NCI-H2029 treated with DMSO at 0.1 percent for 48 hours (cell line): ENCODE measurements at places on chromosomes 3 and 15.
A peak's percentile ranks its signal among the peaks of the same experiment; 100 is the strongest.

GRCh38 chr15:99450896-99451358 lies 114.9 kb upstream of the MEF2A start:
- DNase-seq = no peak

DNA sequence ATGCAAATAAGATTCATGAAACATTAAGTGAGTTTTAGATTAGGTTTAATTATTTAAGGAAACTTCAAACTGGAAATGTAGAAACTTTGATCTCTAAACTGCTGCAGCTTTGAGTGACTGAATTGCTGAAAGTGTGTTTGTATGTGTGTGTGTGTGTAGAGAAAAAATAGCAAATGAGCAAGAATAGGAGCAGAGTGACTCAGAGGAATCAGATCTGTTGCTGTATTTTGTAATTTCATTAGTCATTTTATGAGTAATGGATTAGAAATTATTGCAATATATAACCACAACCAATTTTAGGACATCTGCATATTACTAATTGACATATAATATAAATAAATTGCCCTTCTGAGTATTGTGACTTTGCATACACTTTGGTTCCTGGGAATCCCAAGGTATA lies 52.8 kb upstream of the SLC9A9 start:
- DNase-seq = no peak

DNA sequence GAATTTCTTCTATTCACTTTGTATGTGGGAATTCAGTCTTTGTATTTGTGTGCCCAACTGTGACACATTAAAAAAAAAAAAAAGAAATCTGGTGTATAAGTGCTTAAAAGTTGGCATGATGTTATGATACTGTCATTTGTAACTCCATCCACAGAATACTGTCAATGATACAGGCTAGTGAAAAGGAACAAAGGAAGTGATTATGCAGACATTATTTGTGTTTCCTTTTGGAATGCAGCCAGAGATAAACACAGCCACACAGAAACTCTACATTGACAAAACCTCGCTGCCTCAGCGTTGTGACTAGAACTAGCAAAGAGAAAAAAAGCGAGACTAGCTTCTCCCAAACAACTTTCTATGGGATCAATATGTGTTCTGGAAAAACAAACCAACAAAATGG lies 519.2 kb upstream of the AGTR1 start:
- DNase-seq = peak; percentile 86

DNA sequence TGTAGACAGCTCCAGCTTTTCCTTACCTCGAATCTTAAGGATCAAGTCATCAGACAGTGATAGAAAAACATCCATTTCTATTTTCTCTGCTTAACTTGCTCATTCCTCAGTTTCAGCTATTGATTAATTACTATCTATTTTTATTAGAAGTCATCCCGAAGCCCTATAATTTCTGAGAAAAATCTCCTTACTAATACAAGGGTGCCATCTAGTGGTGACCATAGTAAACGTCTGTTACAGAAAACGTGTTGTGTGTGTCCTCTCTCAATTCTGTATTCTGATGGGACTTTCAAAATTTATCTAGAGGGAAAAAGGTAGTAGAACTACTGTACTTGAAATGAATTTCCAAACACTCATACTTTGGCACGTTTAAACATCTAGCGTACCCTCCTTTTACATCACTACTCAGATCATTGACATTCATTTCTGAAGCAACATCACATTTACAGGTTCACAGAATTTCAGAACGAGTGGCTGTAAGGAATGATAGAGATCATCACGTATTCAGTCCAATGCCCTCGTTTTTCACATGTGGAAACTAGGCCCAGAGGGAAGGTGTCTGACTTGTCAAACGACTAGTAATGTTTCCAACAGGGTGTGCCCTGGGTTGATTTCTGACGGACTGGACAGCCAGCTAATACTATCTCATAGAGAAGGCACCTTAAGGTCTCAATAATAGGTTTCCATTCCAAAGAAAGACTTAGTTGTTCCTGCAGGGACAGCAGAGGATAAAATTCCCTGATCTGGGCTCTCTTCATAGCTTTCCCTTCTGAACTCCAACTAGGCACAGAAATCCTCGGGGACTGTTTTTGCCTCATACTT lies 25.6 kb downstream of the HACD2 start:
- peak; percentile 55 for DNase-seq

DNA sequence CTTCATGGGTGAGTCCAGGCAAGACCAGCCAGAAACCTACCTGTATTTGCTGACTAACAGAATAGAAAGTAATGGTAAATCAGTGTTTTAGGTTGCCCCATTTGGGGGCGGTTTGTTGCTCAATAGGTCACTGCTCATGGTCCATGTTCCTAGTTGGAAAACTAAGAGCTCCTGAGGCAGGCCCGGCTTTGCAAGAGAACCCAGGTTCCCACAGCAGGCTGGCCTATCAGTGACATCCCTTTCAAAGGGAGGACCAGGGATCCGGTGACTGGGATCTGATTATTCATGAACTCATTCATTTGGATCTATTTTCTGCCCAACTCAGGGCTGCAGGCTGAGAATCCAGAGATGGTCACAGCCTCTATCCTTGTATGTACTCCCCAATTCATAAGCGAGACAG lies 163.9 kb downstream of the WNT7A start:
- no peak for DNase-seq

- DNase-seq = no peak
Measured at GRCh38 chr15:38228618-38229017, 24.0 kb upstream of the SPRED1 start.

- DNase-seq = peak; percentile 46
Measured at GRCh38 chr3:9349321-9350117, 13.3 kb upstream of the THUMPD3 start.

DNA sequence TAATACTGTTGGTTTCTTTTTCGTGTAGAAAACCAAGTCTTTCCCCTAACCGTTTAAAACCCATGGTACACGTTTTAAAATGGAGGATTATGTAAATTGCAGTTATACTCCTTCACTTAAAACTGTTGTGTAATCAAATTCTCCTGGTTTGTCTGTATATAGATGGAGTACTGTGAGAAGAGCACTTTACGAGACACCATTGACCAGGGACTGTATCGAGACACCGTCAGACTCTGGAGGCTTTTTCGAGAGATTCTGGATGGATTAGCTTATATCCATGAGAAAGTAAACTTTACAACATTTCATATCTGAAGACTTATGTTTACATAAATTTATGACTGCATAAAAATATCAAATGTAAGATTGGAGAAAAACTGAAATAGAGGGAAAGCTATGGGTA lies 51.2 kb downstream of the SRP14 start:
- no peak for DNase-seq

DNA sequence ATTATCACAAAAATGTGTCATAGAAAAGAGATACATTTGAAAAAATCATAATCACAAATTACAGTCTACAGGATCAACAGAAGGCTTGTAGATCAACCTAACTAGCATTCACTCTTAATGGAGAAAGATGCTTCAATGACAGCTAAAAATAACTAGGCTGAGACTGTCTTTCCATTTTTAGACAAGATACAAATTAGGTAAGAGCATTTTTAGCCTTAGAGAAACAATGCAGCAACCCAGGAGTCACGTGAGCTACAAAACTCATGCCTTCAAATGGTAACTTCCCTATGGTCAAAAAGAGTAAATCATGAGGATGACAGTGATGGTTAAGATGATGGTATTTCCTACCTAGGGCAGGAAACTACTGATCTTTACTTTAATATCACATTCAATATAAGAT lies 415.4 kb downstream of the MAGI1 start:
- DNase-seq = no peak

DNA sequence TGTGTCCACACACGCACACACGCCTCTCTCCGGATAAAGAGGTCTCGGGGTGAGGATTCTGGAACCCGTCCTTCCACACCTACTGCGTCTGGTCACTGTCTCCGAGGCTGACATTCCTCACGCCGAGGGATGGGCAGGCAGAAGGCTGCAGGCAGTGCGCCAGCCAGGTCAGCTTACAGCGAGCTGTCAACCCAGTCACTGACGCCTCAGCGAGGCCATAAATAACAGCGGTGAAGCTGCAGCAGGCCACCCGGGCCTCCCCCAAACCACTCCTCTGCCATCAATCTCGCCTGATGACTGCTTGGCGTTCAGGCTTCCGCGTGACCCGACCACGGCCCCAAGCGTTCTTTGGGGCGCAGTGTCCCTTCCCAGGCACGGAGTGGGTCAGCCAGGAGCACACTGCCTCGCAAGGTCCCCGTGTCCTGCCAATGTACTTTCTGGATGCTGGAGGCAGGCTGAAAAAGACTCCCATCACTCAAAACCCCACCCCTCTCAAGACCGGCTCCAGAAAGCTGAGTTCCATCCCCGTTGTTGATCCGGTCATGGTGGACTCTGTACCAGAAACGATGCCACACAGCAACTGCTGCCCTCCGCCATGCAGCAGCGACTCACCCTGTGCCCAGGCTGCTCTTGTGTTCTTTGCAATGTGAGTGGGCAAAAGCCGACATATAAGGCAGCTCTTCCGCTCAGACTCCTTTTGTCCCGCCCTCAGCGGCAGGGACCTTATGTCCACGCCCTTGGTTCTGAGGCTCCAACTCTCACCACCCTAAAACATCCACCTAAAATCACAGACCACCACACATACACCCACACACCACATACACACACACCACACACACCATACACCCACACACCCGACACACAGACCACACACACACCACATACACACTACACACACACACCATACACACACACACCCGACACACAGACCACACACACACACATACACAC lies 27.1 kb downstream of the CPN2 start:
- no peak for DNase-seq

- no peak for DNase-seq
Measured at GRCh38 chr3:29789686-29790085, 508.8 kb downstream of the RBMS3 start.

DNA sequence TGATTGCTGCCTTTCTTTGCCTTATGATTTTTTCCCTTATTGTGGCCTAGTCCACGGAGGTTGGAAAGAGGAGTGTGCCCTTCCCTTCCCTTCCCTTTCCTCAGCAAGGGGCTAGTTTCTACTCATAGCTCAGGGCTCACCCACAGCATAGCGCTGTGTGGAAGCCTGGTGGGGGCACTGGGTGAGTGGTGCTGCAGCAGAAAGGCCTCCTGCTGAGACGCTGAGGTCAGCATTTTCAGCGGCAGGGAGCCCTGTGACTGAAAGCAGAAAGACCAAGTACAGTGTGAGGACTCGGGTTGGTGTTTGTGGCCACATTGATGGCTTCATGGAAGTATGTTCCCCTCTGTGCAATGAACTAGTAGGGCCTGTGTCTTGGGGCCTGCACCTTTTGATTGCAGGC lies 21.9 kb downstream of the CACNA1D start:
- DNase-seq = no peak

GRCh38 chr15:69976366-69976994 lies 121.2 kb downstream of the TLE3 start:
- DNase-seq = no peak

DNA sequence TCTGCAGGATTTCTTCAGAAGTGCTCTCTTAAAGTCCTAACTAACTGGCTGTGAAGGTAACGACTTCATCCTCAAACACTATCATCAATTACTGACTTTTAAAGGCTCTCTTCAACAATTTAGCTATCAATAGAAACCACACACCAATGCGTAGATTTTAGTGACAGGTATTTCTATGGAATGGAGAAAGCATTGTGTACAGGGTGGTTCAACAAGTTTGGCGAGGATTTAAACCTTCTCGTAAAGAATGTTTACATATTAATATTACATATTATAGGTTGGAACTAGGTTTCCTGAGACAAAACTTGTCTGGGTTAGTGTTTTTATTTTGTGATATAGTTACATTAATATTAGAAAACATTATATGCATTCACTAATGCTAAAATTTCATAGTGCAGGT lies 233.6 kb downstream of the CHL1 start:
- no peak for DNase-seq

GRCh38 chr3:38000965-38001455 lies 10.4 kb downstream of the VILL start:
- no peak for DNase-seq

- no peak for DNase-seq
Measured at GRCh38 chr3:154034797-154035330, 86.3 kb upstream of the ARHGEF26 start.

- no peak for DNase-seq
Measured at GRCh38 chr3:65677486-65678010, 361.2 kb downstream of the MAGI1 start.

DNA sequence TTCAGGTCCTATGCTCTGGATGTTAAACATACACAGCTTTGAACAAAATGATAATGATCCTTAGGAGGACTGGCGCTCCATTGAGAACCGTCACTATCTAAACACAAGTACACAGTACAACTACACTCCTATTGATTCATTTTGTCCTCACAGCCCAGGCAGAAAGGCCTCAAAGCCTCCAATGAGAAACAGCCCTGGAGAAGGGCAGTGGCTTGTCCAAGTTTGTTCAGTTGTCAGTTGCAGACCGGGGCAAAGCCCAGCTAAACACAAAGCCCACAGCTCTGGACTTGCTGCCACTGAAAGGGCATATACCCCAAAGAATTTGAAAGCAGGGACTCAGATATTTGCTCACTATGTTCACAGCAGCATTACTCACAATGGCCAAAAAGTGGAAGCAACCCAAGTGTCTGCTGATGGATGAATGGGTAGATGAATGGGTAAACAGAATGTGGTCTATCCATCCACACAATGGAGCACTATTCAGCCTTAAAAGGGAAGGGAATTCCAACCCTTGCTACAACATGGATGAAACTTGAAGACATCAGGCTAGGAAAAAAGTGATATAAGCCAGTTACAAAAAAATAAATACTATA lies 34.7 kb downstream of the NUP210 start:
- DNase-seq = peak; percentile 63

- no peak for DNase-seq
Measured at GRCh38 chr3:185040425-185040824, 112.4 kb downstream of the C3orf70 start.

GRCh38 chr3:16056217-16056616 lies 118.3 kb upstream of the GALNT15 start:
- no peak for DNase-seq

DNA sequence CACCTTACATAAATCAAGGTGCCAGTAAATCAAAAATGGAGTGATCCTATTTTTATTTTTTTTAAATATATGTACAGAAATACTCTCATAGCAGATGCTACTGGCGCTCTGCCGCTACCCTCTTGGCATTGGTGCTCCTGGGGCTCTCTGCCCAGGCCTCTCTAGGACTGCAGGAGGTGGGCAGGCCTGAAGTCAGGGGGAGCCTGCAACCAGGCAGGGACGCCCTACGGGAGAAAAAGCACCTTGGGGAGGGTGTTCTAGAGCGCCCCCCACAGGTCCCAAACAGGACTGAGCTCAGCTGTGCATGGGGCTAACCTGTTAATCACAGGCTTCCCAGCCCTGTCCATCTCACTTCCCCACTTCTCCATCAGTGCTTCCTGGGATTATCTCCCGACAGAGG lies 192.5 kb downstream of the SHQ1 start:
- no peak for DNase-seq

GRCh38 chr3:20074226-20075063 lies 34.2 kb downstream of the KAT2B start:
- DNase-seq = no peak

GRCh38 chr3:152452318-152452717 lies 183.6 kb downstream of the MBNL1 start:
- no peak for DNase-seq

- DNase-seq = no peak
Measured at GRCh38 chr3:33380653-33381052, 59.6 kb downstream of the UBP1 start.
